SK-N-DZ (cell line): ENCODE measurements at places on chromosomes 13 and 19.

DNA sequence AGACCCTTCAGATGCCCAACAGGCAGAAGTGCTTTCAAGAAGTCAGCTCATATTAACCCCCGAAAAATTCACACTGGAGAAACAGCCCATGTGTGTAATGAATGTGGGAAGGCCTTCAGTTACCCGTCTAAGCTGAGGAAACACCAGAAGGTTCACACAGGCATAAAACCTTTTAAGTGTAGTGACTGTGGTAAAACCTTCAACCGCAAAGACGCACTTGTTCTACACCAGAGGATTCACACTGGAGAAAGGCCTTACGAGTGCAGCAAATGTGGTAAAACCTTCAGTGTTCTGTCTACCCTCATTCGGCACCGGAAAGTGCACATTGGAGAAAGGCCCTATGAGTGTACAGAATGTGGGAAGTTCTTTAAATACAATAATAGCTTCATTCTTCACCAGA, 8.6 kb downstream of the ZNF584 start:
- DNase-seq = no peak

GRCh38 chr19:49214701-49215100, 57.1 kb downstream of the TRPM4 start:
- no peak for DNase-seq

DNA sequence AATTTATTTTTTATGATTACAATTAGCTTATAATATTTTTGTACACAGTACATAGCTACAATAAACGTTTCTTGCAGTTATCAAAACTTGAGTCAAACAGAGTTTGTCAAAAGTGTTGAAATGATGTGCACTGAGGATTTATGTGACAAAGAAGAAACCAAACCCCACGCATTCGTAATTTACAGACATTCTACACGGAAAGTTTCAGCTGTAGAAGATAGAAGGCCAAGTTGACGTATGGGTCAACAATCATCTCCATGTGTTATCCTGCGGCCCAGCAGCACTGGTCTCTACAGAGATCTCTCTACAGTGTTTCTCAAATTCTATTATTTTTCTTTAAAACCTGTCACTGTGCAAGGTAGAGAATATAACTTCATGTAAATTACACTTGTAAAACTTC, 1507.6 kb downstream of the PCDH9 start:
- no peak for DNase-seq

DNA sequence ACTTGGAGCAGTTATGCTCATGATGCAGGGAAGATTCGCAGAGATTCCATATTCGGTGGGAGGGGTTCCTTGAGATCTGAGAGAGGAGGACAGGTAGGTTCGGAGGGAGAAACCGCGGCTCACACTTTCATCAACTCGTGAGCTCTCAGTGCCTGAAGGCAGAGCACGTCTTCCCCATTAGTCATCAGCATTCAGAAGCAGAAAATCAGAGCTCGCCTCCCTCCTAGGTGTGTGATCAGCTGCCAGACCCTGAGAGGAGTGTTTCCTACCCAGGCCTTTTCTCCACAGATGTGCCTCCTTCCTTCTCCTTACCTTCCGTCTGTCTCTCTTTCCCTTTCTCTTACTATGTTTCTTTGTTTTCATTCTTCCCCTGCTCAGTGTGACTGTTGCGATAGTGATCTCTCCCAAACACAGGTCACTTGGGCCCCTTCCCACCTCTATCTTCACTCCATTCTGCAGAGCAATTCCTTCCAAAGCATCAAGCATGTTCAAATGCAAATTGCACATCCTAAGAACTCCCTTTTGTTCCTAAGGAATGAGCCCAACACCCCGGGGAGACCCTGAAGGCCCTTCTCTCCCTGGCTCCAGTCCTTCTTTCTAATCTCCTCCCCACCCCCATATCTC, 389.5 kb downstream of the UQCRFS1 start:
- no peak for DNase-seq
